Fibroblast of villous mesenchyme (primary cell): ENCODE measurements at places on chromosomes 3 and 15.

DNA sequence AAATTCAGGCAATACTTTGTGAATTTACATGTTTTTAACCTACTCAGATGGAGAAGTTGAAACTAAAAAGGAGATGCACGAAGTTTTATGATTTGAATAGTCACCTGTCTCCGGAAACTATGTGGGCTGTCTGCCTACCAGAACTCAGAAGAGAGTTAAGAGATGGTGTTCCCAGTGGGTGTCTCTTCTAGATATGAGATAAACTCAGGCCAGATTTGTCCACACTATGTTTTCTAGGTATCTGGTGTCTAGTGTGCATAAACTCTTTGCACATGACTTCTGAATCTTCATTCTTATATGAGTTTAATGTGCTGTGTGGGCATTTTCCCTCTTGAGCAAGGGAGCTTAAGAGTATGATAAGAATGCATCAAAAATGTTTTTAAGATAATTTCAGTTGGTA lies 222.8 kb downstream of the FOXP1 start:
- DNase-seq, result no peak

DNA sequence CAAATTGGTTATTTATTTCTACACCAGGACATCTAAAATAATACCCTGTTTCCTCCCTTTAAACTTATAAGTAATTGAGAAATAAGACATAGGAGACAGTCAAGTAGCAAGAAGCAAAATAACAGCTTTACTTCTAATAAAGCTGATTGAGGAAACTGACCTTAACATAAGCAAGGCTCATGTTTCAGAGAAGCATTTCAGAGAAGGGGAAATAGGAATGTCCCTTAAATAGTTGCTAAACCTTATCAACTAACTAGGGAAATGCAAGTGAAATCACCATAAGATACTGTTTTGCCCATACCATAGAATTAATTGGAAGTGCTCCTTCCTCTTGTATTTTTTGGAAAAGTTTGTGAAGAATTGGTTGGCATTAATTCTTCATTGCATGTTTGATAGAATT lies 84.9 kb downstream of the B3GALNT1 start:
- no peak for DNase-seq

DNA sequence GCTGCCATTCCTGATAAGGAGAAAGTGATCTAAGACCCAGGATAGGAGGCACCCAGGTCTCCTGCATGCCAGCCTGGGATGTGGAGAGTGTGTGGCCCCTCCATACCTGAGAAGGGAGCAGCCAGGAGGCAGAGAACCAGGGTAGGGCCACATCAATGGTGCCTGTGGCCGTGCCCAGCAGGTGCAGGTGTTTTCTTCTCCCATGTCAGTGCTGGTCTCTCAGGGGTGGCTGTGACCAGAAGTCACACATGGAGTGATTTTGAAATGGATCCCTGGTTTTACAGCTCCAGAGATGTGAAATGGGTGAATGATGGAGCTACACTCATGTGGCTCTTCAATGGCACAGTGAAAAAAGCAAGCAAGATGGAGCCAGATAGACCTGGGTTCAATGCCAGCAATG lies 3.3 kb upstream of the ISL2 start:
- DNase-seq, result no peak

DNA sequence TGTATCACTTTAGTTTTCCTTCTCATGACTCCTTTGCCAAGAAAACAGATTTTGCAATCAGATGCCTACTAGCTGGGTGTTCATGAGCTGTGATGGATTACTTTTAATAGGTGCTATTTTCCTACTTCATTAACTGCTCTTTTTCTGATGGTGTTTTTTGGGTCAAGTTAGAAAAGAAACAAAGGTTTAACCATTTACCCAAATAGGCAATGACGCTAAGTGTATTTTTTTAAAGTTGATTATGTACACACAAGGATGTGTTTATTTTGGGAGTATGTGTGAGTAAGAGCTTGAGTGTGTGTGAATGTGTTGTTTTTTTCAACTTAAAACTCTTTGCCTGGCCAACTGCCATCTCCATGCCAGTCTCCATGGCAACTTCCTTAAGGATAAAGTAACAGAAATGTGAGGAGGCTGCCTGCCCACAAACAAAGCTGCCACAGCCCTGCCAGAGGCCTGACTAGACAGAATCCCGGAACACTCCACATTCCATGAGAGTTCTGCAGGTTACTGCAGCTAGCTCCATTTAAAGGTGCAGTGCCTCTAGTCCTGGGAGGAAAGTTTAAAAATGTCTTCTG lies 215.6 kb upstream of the RBMS3 start:
- peak; percentile 95 for DNase-seq
